Activated naive CD4-positive, alpha-beta T cell (primary cell): ENCODE measurements at places on chromosomes 3 and 15.

GRCh38 chr15:31457631-31458526 is 131.2 kb downstream of the KLF13 start:
- DNase-seq, result no peak

- no peak for DNase-seq
Measured at GRCh38 chr15:65396965-65397317, 19.1 kb upstream of the IGDCC3 start.

DNA sequence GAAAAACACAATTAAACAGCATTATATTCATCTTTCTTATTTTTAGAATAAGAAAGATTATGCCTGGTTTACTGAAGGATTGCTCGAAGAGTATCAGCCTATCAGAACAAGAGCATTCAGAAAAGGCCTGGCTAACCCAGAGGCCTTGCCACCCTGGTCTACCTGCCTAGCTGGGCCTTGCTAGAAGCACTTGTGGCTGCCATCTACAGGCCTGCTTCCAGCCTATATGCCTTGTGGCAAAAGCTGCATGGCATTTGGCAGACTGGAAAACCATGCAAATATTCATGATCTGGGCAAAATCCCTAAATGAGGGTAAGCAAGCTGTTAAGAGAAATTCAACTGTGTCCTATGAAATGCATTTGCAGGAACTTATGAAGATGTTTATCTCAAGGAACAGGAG is 9.3 kb upstream of the ATP13A4 start:
- DNase-seq, result no peak

GRCh38 chr3:12185172-12185710 is 26.5 kb upstream of the TIMP4 start:
- DNase-seq, result no peak

DNA sequence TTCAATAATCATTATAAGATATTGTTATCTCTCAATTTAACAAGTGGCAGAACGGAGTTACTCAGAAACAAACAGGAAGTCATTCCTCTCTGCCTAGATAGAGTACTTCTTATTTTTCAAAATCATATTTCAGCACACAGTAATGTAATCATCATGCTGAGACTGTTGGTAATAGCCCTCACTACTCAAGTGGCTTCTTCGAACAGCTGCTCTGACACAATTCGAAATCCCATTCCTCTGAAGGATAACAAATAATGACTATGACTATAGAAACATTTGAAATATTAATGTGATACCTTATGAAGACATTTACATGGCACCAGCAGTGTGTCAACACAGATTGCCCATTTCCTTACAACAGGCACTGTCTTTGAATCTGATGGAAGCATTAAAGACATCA is 1249.8 kb downstream of the NSUN3 start:
- DNase-seq, result no peak

DNA sequence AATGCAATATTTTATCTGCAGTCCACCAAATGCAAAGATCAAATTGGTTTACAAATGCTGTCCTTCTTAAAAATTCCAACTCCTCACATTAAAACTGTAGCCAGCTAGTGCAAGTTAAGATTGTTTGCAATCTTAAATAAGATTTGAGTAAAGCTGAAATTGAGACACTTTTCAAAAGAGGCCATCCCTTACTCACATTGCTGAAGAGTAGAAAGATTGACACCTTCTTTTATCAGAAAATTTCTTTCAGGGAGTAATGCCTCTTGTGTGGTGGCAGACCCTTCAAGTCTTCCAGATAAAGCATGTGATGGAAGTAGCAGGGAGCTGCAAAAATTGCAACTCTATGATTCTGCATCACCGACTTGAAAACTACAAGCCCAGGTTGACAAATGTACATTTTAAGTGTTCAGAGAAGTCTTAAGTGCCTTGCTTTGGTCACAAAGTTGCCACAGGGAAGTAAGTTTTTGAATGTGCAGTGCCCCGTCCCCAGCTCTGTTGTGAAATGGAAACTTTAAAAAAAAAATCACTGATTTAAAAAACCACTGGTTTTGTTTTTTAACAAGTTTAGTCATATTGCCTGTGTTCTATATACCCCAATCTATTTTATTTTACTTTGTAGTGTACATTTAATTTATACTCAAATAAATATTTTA is 12.6 kb downstream of the CD86 start:
- no peak for DNase-seq

GRCh38 chr3:50612970-50613846 is 1.6 kb upstream of the CISH start:
- DNase-seq, result no peak

- no peak for DNase-seq
Measured at GRCh38 chr3:139937674-139938279, 2.8 kb downstream of the CLSTN2 start.

- DNase-seq, result no peak
Measured at GRCh38 chr15:41683955-41684354, 23.8 kb downstream of the MGA start.

- no peak for DNase-seq
Measured at GRCh38 chr3:144770915-144771351, 799.3 kb downstream of the DIPK2A start.

DNA sequence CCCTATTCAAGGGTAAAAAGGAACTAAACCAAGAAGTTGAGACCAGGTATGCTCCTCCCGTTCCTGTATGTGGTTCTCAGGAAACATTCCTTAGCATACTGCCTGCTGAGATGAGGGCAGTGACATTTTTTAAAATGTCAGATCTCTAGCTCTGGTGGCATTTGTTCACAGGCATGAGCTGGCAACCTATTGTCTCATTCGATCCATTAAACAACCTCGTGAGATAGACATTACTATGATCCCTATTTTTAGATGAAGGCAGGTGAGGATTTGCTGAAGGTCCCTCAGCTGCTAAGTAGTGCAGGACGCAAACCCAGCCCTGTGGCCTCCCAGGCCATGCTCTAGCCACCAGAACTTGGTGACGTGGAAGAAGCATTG is 74.9 kb downstream of the SIDT1 start:
- DNase-seq, result no peak

DNA sequence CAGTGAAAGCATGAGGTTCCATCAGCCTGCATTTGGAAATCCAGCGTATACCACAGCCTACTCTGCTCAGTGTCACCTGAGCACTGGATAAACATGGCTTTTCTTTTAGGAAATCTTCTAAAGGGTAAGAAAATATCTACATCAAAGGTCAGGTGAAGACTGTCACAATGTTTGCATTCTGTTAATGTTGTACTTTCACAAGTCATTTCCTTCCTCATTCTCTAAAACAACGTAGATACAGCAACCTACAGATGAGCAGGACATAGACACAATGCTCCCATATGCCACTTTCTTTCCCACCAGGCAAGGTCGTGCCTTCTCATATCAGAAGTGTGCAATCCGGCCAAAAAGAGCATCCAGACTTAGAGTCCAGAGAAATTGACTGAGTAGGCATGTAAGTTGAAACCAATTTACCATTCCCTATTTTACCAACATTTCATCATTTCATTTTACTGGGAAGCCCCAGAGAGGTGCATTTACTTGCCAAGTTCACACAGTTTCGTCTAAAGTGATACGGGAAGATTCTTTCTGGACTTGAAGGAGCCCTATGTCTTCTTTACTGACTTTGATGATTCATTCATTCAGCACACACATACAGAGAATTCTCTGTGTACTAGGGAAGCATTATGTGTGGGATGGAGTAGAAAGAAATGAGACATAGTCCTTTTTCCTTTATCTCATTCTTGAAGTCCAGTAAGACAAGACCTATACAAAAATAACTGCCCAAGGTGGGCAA is 30.6 kb upstream of the LPP start:
- no peak for DNase-seq

DNA sequence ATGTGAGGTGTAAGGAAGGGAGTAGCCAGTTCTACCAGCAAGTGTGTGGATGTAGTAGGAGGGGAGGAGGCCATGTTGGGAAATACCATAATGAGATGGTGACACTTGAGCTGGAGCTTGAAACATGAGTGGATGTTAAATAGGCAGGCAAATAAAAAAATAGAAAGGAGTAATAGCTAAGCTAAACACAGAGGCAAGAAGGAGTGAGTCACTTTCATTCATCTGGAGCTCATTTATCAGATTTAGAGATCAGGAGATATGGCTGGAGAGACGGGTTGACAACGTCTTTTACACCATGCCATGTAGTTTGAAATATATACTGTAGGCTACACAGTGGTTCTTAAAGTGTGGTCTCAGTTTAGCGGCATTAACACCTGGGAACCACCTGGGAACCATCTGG is 390.5 kb downstream of the DIPK2A start:
- DNase-seq, result no peak

DNA sequence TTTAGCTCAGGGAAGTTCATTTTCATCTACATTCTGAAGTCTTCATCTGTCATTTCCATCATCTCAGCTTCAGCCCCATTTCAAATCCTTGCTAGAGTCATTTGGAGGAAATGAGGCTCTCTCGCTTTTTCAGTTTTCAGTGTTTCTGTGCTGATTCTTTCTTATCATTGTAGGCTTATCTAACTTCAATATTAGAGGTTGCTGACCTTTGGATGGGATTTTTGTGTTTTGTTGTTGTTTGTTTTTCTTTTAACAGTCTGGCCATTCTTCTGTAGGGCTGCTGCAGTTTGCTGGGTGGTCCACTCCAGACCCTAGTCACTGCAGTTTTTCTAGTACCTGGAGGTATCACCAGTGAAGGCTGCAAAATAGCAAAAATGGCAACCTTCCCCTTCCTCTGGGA is 8.6 kb downstream of the OR5H2 start:
- no peak for DNase-seq

- DNase-seq, result no peak
Measured at GRCh38 chr3:55330756-55331155, 156.3 kb downstream of the WNT5A start.

GRCh38 chr3:79285380-79285779 is 482.4 kb downstream of the ROBO1 start:
- no peak for DNase-seq
